Renal cortical epithelial cell (primary cell): ENCODE measurements at places on chromosomes 7 and 10.

DNA sequence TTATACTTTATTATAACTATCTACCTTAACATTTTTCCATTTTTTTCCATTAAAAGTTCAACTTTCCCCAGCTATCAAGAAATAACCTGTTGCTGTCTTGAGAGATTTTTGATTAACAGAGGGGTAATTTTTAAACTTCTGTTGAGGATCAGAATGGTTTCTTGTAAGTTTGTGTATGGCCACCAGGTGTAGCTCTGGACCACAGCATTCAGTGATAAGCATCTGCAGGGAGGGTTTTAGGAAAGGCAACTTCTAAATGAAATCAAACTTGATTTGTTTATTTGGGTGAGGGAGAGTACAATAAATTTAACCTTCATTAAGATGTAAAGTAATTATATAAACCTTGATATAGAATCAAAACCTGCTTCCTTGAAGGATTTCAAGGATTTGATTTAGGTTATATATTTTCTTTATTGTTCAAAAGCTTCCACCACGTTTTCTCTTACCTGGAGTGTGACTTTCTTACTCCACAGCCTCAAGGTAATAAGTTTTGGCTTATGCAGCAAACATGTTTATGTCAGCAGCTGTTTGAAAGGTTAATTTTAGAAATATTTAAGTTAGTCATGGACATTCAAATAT is 153.3 kb downstream of the STK31 start:
- DNase-seq, result peak; percentile 41

GRCh38 chr7:148815612-148816011 is 68.5 kb downstream of the EZH2 start:
- no peak for DNase-seq

- no peak for DNase-seq
These were observed 13.4 kb downstream of the CNTNAP2 start for GRCh38 chr7:146129997-146130396.

DNA sequence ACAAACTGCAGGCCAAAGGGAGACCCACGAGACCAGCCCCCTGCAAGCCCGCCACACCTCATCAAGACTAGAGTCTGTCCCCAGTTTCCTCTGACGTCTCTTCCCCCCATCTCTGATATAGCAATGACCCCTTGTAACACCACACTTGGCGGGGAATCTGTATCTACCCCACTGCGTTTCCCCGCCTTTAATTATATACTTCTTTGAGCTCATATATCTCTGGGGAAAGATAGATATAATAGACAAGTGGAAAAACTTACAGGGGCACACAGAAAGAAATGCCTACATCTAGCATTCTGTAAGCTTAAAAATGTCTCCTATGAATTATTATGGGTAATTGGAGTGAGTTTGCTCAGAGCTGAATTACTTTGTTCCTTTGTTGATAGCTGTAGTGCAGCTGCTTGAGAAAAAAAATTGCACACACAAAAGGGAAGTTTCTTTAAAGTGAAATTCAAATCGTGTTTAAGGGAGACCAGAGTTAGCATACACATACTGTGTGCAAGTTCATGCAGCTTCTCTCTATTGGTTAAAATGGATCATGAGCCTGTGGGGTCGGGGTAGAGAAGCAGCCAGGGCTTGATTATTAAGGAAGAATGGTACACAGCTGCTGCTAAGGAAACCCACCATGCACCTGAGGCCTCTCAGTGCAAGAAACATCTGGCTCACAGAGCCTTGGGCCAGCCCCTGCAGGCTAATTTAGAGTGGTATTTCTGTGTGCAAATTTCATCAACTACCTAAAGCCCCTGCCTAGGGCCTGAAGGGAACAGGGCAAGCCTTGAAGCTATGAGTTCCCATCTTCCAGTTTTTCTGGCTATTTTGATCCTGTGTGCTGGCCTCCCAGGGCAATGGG is 32.5 kb downstream of the CDCA7L start:
- no peak for DNase-seq

- no peak for DNase-seq
These were observed at the start of gene COPS6 for GRCh38 chr7:100088621-100089457. TSS of gene COPS6 (plus strand) at chr7:100088969. CDS start at chr7:100088991, 22 bp downstream.

DNA sequence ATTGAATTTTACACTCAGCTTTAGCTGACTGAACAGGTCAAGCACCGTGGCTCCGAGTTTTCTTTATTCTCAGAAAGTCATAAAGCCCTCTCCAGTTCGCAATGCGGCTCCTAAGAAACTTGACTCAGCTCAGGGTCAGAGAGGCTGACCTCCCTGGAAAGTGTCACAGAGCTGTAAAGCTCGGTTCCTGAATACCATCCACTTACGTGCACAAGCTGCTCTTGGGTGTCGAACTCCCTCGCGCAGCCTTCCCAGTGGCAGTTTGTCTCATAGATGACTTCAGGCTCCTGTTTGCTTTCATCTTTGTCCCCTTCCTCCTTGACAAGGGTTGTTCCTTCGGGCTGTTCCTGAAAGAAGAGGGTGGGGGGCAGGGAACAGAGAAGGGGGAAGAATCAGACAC is 213.7 kb downstream of the GLI3 start:
- DNase-seq, result no peak

DNA sequence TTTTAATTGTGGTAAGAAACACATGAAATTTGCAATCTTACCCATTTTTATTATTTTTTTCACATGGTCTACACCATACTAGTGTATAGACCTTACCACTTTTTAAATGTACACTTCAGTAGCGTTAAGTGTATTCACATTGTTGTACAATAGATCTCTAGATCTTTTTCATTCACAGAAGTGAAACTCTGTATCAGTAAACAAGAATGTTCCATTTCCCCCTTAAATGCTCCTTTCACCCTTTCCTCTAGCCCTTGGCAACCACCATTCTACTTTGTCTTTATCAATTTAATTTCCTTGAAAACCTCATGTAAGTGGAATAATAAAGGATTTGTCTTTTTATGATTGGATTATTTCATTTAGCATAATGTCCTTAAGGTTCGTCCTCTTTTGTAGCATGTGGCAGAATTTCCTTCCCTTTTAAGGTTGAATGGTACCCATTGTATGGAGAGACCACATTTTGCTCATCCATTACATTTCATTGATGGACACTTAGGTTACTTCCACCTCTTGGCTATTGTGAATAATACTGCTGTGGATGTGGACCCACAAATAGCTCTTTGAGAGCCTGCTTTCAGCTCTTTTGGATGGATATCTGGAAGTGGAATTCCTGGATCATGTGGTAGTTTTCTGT is 45.7 kb downstream of the SNX10 start:
- DNase-seq, result no peak

GRCh38 chr7:39951226-39952194 is 1.5 kb downstream of the CDK13 start:
- peak; percentile 20 for DNase-seq

GRCh38 chr7:106050002-106050745 is 61.9 kb downstream of the SYPL1 start:
- DNase-seq, result peak; percentile 26

- DNase-seq, result no peak
These were observed 29.9 kb downstream of the POLL start for GRCh38 chr10:101558204-101558603.

GRCh38 chr10:113754768-113755167 is 3.3 kb downstream of the PLEKHS1 start:
- DNase-seq, result no peak

- no peak for DNase-seq
These were observed 78.6 kb downstream of the ARL5B start for GRCh38 chr10:18737841-18738240.

DNA sequence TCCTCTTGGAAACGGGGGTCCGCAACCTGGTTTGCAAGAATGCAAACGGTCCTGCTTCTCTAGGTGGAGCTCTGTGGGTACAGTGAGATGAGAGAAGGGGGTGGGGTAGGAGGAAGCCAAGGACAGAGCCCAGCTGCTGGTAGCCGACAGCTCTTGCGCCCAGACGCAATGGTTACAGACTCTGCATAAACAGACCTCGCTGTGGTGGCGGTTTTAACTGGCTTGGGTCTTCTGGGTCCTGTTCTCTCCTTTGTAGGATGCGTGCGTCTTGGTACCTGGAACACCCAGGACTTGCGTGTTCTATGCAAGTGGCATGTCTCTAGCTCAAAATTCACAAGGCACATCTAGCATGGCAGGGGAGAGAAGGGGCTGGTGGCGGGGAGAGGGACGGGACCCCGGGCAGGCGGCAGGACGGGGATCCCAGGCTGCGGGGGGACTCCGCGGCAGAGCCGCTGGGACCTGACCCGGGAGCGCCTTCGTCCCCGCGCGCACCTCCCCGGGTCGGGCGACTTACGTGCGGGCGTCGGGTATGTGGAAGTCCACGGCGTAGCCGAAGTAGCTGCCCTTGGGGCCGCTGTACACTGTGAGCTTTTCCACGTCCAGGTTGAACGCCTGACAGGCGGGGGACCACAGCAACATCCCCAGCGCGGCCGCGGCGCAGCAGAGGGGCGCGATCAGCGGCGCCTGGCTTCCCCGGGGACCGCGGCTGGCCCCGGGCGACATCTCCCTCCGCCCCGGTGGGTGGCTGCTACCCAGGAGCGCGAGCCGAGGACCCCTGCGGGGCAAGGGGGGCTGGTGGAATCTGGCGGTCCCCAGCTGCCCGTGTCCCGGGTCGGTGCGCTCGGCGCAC is 448 bp downstream of the ITGA8 start:
- DNase-seq, result no peak

DNA sequence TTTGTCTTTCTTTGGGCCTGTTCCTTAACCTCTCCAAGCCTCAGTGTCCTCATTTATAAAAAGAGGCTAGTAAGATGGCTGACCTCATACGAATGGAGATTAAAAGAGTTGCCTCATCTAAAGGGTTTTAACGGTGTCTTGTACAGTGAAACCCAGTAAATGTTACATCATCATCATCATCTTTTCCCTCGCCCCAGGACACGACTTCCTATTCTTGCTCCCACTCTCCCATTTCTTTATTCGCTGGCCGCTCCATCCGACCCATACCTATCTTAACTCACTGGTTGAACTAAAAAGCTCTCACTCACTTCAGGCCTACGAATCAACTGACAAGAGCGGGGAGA is 554 bp downstream of the FRA10AC1 start:
- peak; percentile 32 for DNase-seq

- DNase-seq, result peak; percentile 82
These were observed 274.8 kb downstream of the FGFR2 start for GRCh38 chr10:121323443-121323842.

- DNase-seq, result no peak
These were observed 46.6 kb downstream of the INSIG1 start for GRCh38 chr7:155344270-155344617.

DNA sequence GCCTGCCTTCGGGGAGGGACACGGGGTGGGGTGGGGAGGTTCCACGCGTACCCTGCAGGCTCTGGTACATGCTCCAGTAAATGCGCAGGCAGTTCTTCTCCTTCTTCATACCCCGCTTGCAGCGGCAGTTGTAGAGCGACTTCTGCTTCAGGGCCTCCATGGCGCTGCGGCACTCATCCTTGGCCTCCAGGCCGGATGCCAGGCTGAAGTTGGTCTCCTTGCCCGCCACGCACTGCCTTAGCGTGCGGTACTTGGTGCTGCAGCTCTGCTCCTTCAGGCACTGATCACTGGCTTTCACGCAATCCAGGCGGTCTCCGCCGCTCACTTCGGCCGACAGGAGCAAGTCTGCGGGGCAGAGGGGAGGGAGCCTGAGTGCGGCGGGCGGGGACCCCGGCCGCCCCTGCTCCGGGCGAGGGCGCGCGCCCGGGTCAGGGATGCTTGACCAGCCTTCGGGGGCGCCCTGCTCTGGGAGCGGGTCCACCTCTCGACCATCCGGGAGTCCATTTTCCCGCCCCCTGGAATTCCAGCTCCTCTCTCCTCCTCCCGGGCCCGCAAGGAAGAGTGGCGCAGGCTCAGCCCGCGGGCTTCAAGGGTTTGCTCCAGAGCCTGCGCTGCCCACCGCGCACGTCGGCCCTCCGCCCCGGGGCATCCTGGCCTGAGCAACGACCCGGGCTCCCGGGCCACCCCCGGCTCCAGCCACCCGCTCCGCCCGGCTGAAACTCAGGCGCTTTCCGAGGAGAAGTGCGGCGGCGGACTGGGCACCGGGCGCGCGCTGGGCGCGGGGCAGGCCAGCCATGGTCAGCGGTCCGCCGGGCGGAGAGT is 2.0 kb downstream of the GFRA1 start:
- no peak for DNase-seq

DNA sequence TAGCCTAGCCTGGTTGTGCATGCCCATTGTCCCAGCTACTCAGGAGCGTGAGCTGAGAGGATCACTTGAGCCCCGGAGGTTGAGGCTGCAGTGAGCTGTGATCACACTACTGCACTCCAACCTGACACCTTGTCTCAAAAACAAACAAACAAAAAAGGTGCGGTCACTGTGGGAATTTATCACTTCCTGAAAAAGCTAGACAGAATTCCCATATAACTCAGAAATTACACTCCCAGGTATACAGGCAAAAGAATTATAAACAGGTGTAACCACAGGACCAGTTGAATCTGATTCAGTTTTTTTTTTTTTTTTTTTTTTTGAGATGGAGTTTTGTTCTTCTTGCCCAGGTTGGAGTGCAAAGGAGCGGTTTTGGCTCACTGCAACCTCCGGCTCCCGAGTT is 3.2 kb upstream of the OGDH start:
- no peak for DNase-seq

GRCh38 chr7:95433952-95434556 is 774 bp downstream of the PON2 start:
- peak; percentile 79 for DNase-seq

DNA sequence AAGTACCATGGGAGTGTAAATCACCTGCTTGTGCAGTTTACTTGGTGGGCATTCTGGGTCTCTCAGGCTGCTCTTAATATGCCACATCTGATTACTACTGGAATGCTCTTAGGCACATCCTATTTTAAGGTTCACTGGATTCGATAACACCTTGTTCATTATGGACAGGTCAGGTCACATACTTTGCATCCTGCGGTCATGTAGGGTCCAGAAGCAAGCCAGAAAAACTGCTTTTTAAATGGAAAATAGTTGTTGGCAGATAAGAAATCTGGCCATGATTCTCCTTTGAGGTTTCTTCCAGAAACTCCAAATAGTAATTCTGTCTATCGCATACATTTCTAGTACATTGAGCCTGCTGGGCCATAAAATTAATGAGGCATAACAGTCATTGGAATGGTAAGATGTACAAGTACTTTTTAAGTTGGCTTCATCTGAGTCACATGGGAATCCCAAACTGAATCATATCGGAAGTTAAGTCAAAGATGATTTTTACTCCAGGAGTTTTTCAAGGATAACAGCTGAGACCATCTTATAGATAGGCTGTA is 371.9 kb downstream of the LRRTM3 start:
- DNase-seq, result peak; percentile 75
